Heart right ventricle (tissue), 16 donors: ENCODE measurements at places on chromosomes 1 and 21. TPM values are rescaled to one million over a fixed set of nuclear protein-coding genes. Genes with fewer than 3 reads are reported as not detected.

Gene SPRR2B
- not detected for total RNA-seq

Gene VHLL
- total RNA-seq = not detected

DNA sequence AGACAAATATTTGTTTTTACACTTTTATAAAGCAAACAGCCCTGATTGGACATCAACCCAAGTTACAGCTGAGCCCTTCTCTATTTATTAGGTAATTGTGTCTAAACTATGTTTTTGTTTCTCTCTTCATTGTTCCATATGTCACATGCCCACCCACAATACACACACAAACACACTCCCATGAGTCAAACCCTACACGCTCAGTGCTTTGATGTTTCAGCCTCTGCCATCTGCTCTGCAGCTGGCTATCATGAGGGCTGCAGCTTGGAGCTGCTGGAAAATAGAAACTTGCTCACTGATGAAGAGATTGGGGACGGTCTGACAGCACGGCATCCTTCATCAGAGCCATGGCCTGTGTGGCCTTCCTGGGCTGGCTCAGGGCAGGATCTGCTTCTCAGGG lies 41.7 kb downstream of the PSMG1 start:
- DNase-seq = no peak
- no peak overlapping the region for H3K4me3 ChIP-seq
- H3K4me1 ChIP-seq = no peaks in the 10 kb centered on the region
- H3K27ac ChIP-seq = no peak overlapping the region
- H3K36me3 ChIP-seq = no peaks in the 10 kb centered on the region

GRCh38 chr1:7015022-7015421 lies 229.8 kb downstream of the CAMTA1 start:
- H3K4me1 ChIP-seq = peaks cover 36% of the 10 kb centered on the region
- H3K4me3 ChIP-seq = no peak overlapping the region
- DNase-seq = no peak
- no peaks in the 10 kb centered on the region for H3K27me3 ChIP-seq
- no peak overlapping the region for H3K27ac ChIP-seq

- no peaks in the 10 kb centered on the region for H3K27me3 ChIP-seq
- no peak overlapping the region for H3K4me3 ChIP-seq
- no peaks in the 10 kb centered on the region for H3K4me1 ChIP-seq
- H3K36me3 ChIP-seq = no peaks in the 10 kb centered on the region
These were observed 47.0 kb upstream of the KCNK1 start for GRCh38 chr1:233566886-233567285.

Gene PFKFB2
- 107 TPM for total RNA-seq

GRCh38 chr1:41690331-41690730 lies 205.8 kb upstream of the EDN2 start:
- no peaks in the 10 kb centered on the region for H3K27me3 ChIP-seq
- H3K4me1 ChIP-seq = peaks cover 29% of the 10 kb centered on the region
- H3K36me3 ChIP-seq = no peaks in the 10 kb centered on the region

DNA sequence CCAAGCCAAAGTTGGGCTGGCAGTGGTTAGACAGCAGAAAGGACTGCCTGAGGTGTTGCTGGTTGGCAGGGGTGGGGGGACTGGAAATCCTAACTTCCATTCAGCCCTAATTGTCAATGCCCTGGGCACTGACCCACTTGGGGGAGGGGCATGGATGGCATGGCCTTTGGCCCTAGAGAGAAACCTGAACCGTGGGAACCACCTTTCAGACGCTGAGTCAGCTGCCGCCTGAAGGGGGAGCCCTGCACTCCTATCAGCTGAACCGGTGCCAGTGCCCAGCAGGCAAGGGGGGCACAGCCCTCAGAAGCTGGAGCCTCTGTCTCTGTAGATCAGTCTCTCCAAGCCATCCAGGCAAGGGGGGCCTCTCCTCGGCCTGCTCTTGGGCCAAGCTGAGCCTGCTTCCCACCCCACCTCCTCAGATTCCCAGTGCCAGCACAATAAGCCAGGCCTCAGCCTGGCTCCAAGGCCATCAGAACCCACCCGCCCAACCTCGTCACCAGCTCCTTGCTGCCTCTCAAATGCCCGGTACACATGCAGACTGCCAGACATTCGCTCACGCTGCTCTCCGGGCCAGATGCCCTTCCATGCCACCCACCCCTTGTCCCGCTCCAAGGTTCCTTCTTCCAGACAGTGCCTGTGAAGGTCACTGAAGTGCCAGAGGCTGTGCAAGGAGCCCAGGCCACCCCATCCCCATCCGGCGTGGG lies 11.6 kb downstream of the TINAGL1 start:
- peak overlapping the region; percentile 85 for H3K27ac ChIP-seq
- H3K4me1 ChIP-seq = peaks cover 86% of the 10 kb centered on the region
- H3K27me3 ChIP-seq = no peaks in the 10 kb centered on the region
- H3K4me3 ChIP-seq = no peak overlapping the region
- peaks cover 14% of the 10 kb centered on the region for H3K36me3 ChIP-seq

DNA sequence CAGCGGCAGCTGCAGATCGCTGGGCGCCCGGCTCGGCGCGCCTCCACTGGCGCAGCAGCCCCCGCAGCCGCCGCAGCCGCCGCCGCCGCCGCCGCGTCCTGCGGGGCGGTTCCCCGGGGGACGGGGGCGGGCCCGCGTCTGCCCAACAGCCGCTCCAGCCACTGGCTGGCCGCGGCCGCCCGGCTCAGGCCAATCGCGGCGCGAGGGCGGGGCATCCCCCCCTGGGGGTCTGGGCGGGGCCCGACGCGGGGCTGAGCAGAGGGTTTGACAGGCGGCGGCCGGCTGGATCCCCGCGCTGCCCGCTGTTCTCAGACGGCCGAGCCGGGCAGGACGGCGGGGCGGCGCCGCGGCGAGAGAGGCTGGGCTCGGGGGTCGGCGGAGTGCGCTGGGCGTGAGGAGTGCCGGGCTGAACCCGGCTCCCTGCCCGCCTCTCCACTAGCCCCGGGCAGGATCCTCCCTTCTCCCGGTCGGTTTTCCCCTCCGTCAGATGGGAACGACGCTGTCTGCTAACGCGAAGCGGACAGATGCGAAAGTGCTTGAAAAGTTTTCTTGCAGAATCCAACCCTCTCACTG lies at the start of gene GLIS1:
Gene GLIS1, minus strand, starts transcription at position 56 of the 573 bp plus-strand sequence. CDS start 1,100 bp downstream, outside the sequence.
- no peak within 1 kb of the TSS for H3K27ac ChIP-seq
- H3K4me3 ChIP-seq = peak within 1 kb of the TSS; percentile 67
- DNase-seq = peak; percentile 80
- peaks cover 95% of the 10 kb centered on the region for H3K27me3 ChIP-seq

DNA sequence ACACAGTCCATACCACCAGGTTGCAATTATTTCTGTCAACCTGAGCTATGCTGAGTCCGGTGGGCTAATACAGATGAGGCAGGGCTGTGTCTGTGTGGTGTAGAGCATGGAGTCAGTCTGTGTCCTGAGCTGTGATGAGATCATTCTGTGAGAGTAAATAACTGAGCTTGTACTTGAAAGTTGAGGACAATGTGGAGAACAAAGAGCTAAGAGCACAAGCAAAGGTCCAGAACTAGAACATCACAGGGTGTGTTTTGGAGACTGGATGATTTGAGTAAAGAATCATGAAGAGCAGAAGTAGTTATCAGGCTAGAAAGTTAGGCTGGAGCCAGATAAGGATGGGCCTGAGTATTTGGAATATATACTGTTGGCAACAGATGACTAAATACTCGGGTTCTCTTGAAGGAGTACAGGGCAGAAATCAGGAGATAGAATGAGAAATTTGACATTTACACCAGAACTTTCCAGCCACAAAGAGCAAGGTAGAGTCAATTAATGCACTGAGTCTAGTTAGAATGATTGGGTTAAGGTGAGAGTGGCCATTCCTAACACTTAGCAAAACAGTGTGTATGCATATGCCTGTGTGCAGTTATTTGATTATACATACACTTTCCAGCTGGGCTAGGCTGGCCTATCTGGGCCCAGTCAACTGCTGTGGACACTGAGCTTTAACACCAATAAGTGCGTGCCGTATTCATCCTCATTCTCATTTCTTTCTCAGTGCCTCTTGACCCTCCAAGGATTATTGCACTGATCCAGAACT lies 48.8 kb downstream of the LEPR start:
- H3K4me1 ChIP-seq = peaks cover 28% of the 10 kb centered on the region
- no peaks in the 10 kb centered on the region for H3K27me3 ChIP-seq
- H3K4me3 ChIP-seq = no peak overlapping the region
- H3K27ac ChIP-seq = no peak overlapping the region

- H3K27me3 ChIP-seq = no peaks in the 10 kb centered on the region
- no peaks in the 10 kb centered on the region for H3K36me3 ChIP-seq
- H3K4me1 ChIP-seq = no peaks in the 10 kb centered on the region
- no peak overlapping the region for H3K4me3 ChIP-seq
- H3K27ac ChIP-seq = no peak overlapping the region
These were observed 258.0 kb upstream of the FMN2 start for GRCh38 chr1:239833723-239834122.

- H3K27me3 ChIP-seq = no peaks in the 10 kb centered on the region
- H3K4me1 ChIP-seq = peaks cover 34% of the 10 kb centered on the region
These were observed 72.3 kb upstream of the ARTN start for GRCh38 chr1:43861337-43861736.
